ENCODE measurements at places on chromosomes 6 and 20.

DNA sequence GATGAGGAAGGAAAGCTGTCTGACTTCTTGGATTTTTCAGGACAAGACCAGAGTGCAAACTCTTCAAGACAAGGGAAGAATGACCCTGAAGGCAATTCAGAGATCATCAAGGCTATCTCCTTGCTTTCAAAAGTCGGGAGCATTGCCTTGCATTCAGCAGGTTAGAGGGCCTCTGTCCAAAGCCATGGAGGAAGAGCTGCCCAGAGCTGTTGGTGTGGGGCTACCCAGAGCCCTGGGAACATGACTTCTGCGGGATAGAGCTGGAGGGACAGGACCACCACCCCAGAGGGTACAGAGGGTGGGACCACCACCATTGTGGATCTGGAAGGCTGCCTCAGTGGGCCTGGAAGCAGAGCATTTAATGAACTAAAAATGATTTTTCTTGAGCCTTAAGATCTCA is 5.2 kb upstream of the SRXN1 start:
- no peak for DNase-seq

DNA sequence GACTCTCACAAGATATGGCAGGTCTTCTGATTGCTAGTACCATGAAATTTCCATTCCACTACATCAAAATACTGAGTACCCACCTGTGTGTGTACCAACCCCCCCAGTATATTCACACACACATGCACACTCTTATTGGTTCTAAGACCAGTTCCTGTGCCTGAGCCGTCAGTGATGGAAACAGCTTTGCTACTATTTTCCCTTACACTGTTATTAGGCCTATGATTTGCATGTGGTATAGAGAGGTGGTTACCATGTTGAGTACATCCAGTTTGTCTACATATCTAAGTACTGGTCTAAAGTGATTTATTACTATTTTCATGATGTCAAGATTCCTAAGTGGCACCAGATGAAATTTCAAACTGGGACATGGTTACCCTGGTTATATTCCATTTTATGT is 459.9 kb downstream of the BCKDHB start:
- DNase-seq = no peak

DNA sequence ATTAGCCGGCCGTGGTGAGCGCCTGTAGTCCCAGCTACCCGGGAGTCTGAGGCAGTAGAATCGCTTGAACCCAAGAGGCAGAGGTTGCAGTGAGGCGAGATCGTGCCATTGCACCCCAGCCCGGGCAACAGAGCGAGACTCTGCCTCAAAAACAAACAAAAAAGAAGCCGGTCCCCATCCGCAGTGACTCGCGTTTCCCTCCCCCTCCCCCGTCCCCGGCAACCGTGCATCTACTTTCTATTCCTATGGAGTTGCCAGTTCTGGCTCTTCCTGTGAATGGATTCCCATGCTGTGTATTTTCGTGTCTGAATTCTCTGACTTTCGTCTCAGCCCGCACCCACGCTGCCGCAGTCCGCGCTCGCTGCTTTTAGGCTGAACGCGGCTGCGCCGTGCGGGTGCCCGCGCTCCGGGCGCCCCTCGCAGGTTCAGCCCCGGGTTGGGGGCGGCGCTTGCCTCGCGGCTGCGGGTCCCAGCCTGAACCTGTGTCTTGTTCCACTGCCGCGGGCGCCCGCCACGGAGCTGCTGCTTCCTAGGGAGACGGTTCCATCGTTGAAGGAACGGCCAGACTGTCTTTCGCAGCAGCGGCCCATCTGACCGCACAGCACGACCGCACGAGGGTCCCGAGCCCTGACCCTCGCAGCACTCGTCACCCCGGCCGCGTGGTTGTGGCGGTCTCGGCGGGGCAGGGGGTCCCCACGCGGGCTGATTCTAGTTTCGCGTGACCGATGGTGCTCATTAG is 1.1 kb upstream of the MRGBP start:
- peak; percentile 84 for DNase-seq

DNA sequence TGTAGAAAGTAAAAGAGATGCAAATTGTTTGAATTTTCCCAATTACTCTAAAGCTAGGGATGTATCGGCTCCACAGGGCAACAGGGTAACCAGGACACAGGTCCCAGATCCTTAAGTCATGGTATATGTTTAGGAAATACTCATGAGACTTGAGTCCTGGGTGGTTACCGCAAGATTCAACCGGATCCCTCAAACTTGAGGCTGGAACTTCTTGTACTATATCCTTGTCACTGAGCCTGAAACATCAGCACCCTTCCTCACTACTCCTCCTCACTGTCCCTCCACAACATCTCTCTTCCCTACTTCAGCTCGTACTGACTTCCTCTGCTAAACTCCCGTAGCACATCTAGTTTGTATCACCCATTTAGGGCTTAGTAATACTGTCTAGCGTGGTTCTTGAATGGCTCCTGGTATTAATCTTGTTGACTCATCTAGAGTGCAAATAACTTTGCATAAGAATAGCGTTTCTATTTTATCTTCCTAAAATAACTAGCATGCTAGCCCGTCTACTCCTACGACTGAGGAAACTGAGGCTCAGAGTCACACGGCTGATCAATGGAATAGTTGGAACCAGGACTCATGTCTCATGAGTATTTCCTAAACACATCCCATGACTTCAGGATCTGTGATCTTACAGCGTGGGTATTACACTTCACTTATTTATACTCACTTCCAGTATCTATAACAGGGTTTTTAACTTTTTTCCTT is 72.1 kb downstream of the FILIP1 start:
- DNase-seq = no peak

DNA sequence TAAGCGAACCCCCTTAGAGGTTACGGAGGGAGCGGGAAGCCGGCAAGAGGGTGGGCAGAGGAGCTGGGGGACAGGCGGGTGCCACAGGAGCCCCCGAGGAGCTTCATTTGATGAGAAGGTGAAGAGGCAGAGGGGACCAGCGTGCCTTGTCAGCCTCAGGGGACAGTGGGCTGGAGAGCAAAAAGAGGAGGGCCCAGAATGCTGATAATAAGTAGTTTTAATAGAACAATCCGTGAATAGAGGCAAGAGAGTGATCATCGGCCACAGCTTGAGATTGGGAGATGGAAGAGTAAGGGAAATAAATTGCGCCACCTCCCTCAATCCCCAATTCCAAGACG is 1.3 kb downstream of the COL19A1 start:
- DNase-seq = no peak
